Activated gamma-delta T cell treated with anti-CD3 and anti-CD28 coated beads, Interleukin-2, amount 50 U/mL, for 16 hours (primary cell): ENCODE measurements at places on chromosomes 3 and 15.

- no peak for DNase-seq
Observed at GRCh38 chr3:152717252-152717651, 117.7 kb upstream of the P2RY1 start.

DNA sequence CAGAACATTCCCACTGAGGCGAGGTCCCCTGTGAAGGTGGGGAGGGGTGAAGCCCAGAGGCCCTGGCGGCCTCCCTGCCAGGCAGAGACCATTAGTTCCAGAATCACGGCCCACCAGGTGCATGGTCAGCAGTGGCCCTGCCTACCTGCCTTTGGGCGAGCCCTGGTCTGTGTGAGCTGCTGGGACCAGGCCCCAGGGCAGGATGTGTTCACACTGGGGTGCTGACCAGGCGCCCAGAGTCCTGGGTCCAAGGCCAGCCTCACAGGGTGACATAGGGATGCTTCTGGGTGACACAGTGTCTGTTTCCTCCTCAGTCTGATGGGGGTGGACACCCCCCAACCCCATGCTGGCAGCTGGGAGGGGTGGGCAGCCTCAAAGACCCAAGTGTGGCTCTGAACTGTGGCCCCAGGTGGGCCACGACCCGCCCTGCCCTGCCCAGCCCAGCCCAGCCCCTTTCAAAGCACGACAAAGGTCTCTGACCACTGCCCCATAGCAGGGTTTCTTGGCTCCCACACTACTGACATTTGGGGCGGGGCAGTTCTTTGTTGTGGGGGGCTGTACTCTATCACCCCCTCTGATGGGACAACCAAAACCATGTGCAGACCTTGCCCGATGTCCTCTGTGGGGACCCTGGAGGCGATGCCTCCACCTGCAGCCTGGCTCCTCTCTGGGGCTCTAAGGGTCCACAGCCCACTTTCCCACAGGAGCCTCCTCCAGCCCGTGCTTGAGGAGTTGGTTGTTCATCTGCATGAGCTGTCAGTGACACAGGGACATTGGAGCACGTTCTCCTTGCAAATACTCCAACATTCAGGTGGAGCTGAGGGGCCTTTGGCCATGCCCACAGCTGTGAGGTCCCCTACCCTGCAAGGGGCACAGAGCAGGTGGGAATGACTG, 44.8 kb upstream of the SLC41A3 start:
- DNase-seq: no peak

DNA sequence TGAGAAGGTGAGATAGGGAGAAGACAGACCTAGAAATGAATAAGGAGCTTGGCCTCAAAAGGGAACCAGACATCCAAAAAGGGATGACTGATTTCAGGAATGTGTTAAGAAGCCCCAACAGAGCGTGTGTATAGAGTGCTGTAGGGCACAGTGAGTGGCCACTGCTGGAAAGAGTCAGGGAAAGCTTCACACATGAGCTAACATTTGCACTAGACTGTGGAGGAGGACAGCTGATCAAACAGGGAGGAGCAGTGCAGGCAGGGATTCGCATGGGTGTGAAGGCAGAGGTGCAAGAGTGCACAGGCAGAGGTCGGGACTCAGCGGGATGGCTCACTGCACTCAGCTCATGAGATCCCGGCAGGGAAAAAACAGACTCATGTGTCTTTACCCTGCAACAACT, 61.8 kb downstream of the NPTN start:
- no peak for DNase-seq

DNA sequence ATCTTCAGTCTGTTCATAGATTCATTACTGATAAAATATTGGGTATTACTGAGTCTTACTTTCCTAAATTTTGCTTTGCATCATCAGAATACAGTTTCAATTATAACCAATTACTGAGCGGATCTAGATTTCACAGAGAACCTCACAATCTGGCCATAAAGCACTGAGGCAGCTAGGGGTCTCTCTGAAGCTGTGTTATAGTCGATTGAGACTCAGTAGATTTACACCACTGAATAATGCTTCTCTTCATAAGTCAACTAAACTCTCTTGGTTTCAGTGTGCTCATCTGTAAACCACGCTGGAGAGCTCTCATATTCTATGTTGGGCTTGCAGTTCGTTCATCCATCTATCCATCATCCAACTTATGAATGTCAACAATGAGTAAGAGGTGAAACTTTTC, 180.6 kb downstream of the GREM1 start:
- no peak for DNase-seq

GRCh38 chr3:101979033-101979432, 129.7 kb downstream of the NFKBIZ start:
- DNase-seq: no peak

- no peak for DNase-seq
Observed at GRCh38 chr15:76293361-76293760, 17.9 kb downstream of the ETFA start.
